ENCODE measurements at places on chromosomes 5 and 9.

- no peak for DNase-seq
Observed at GRCh38 chr5:167152561-167152960, 1138.9 kb upstream of the WWC1 start.

DNA sequence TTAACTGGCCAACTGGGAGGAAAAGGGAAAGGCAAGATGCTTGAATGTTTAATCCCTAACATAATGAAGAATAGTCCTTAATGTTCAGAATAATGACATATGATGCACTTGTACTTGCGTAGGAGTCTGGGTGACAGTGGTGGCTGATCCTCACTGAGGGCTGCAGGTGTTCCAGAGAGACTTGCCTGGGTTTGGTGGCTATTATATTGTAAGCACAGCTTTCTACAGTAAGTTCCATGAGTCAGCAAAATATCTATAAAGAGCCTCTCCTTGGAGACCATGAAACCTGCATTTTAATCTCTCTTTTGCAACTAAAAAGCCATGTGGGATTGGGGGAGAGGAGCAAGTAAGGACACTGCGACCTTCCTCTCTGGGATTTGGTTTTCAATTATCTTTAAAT, 1.9 kb upstream of the NPR2 start:
- DNase-seq = no peak

- DNase-seq = no peak
Observed at GRCh38 chr5:178244576-178244975, 12.0 kb upstream of the PHYKPL start.

DNA sequence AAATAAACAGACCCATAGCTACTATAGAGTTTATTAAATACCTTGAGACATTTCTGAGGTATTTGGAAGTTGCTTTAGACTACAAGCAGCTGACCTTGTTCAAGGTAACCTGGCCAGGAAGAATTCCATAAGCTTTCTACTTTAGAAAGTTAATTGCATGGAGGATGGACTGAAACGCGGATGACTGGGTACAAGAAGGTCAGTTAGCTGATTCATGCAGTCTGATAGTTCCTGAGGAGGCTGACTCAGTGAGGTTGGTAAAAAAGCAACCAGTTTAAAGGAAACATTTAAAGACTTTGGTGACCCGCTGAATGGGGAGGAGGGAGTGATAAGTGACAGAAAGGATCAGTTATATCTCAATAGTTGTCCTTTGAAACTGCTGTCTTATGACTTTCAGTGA, 670.1 kb upstream of the CDH9 start:
- DNase-seq = no peak

DNA sequence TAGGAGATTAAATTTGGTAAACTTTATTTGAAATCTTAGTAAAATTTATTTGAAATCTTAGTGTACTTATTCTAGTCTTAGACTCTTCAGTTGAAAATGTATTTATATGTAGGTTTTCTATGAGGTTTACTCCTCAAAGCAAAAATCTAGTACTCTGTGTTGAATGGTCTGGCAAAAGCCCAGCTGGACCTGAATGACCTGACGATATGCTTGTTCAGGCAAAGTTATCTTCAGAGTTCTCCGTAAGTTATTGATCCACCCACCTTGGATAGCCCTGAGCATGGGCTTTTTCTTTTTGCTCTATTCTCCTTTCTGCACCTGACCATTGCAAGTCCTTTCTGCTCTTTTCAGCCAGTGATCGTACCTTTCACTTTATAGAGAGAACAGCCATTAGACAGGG, 158.4 kb downstream of the MAN2A1 start:
- DNase-seq = no peak

GRCh38 chr5:138960145-138960692, 85.1 kb upstream of the LRRTM2 start:
- no peak for DNase-seq

- no peak for DNase-seq
Observed at GRCh38 chr9:7286101-7286500, 513.5 kb downstream of the DMAC1 start.

DNA sequence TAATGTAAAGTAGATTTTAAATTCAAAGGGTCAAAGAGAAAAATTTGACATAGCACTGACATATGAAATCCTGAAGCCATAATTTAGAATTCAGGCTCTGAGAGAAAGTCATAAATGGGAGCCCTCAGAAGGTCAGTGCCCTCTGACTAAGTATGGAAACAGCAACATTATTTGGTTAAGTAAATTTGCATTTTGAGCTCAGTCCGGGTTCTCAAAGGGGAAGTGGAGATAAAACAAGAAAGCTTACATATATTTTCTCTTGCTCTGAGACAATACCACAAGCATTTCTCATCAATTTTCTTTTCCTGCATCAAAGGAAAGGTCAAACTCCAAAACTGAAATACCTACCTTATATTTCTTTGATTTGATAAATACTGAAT, 348.0 kb downstream of the SEMA5A start:
- no peak for DNase-seq

GRCh38 chr9:16712787-16713186, 157.7 kb downstream of the BNC2 start:
- no peak for DNase-seq

DNA sequence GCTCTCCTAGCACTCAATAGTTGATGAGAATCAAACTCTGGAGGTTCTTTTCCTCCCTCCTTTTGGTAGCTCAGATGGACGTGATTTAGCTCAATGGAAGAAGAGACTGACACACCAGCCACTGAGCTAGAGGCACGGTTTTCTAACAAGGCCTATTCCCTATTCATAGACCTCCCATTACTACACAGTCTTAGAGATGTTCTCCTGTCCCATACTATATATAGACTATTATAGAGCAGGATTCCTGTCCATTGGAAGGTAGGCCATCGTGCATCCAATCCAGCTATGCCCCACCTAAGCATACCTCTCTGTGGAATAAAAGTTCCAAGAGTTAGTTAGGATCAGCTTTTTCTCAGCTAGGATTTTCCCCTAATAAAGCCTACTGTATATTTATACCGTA, 30.3 kb upstream of the CTNNAL1 start:
- no peak for DNase-seq

DNA sequence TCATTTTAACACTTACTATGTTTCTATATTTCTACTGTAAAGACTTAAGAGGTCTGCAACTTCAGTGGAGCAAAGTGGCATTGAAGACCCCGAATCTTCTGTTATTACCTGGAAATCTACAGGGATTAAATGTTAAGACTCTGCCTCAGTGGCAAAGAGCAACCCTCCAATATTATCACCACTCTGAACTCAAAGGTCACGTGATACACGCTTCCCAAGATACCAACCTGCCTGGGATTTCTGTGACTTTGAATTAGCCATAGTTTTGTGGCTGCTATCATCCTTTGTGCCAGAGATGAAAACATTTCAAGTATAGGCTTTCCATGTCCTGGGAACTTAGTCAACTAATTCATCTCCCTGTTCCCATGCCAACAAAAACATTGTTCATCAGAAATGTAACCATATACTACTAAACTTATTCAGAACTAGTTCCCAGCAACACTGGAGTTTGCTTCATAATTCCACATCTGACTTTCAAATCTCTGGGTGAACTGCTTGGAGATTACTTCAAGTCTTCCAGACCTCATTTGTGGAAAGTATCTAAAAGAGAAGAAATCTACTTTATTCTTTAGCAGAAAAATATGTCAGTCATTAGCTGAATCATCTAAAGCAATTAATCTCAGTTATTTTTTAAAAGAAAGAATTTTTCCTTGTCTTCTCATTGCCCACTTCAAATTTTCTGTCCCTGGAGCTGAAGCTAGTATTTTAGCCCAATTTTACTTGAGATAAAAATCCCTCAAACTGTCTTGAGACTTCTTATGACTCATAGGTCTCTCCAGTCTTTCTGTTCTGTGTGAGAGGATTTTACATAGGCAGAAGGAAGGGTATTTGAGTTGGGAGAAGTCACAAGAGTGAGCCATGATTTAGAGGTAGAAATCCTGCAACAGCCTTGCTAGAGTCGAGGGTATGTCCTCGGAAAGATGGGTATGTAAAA, 83.0 kb downstream of the ZNF462 start:
- no peak for DNase-seq

DNA sequence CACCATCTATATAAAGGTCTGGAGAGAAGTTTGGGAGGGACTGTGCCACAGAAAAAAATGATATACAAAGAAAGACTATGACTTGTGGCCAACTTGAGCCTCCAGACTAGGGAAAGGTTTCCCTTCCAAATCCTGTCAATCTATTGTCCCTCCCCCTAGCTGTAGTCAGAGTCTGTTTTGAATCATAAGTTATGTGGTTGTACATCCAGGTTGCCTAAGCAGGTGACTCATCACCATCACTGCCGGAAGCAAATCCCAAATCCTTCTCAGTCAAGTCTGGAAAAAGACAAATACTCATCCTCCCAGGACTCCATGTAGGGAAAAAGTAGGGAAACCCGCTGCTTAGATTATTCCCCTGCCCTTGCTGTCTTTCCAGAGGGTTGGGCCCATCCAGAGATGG, 235.7 kb downstream of the CDK5RAP2 start:
- no peak for DNase-seq

GRCh38 chr5:56307714-56308333, 74.7 kb upstream of the ANKRD55 start:
- no peak for DNase-seq
